ENCODE measurements at places on chromosomes 1 and 21.

- no peak for DNase-seq
Measured at GRCh38 chr1:39933956-39934941, 20.7 kb upstream of the MFSD2A start.

DNA sequence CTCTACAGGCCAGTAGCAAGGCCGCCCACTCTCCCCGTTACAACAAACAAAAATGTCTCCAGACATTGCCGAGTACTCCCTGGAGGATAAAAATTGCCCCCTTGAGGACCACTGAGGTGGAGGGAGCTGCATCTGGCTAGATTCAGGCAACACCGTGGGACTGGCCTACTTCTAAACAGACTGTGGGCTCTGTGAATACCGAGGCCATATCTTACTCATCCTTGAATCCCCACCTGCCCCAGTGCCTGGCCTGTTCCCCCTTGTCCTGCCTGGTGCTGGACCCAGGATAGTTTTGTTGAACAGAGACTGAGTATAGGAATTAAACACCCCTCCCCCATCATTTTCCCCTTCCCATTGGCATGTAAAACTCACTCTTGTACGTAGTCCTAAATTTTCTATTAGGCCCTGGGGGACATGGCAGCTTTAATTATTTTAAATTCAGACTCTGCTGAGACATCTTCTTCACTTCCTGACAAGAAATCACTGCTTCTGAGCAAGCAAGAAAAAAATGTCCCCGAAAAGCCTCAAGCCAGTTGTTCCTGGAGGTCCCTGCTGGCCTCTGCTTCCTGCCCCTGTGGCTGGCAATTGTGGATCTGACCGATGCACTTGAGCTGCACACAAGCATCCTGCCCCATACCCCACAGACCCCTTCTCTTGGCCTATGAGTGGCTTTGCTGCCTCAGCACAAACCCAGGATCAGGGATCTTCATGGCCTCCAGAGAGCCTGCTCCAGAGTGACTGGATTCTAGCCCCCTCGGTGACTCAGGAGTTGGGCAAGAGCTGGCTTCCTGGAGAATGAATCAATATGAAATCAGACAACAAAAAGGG, 111.0 kb downstream of the ACTL8 start:
- no peak for DNase-seq

GRCh38 chr1:79693441-79694114, 687.0 kb upstream of the ADGRL4 start:
- DNase-seq = no peak

- DNase-seq = no peak
Measured at GRCh38 chr1:20487236-20487590, 1.2 kb upstream of the CAMK2N1 start.

GRCh38 chr1:11520531-11521233, 41.7 kb downstream of the DISP3 start:
- no peak for DNase-seq

DNA sequence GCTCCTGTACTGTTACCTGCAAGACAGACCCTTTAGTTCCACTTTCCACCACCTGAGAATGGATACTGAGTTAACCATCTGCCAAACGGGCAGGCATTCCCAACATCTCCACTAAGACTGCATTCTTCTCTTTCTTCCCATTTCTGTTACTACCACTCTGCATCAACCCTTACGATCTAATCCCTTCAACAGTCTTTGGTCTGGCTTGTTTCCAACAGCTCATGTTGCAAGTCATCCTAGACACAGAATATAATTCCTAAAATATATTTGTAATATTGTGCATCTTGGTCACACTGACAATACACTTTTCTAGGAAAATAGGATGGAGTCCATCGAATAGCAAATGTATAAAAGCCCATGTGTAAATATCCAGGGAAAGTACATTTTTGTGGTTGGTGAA, 166.7 kb downstream of the SIPA1L2 start:
- DNase-seq = no peak

- DNase-seq = no peak
Measured at GRCh38 chr1:62589321-62589720, 8.0 kb upstream of the ANGPTL3 start.

DNA sequence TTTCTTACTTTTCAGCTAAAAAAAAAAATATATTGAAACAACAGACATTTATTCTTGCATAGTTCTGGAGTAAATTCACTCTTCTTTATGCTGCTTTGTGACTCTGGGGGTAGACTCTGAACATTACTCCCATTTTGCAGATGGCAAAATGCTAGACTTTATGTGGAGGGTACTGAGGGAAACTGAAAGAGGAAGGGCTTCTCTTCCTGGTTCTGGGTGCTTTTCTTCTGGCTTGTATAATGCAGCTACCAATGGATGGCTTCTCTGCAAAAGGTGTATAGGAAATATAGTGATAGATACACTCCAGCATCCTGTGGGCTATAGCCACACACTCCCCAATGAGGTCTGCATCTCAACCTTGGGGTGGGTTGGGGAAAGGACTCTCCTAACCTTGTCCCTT, 19.7 kb upstream of the ZBTB40 start:
- no peak for DNase-seq

GRCh38 chr1:245108246-245108645, 46.5 kb upstream of the KIF26B start:
- DNase-seq = no peak

Data from stimulated activated CD8-positive, alpha-beta memory T cell treated with anti-CD3 and anti-CD28 coated beads, Interleukin-15, amount 100 ng/mL, for 48 hours (primary cell).